ENCODE measurements at places on chromosomes 2 and 18.

- DNase-seq = no peak
These were observed 15.2 kb upstream of the MAP4K4 start for GRCh38 chr2:101682311-101682710.

GRCh38 chr2:65227020-65227455, 593 bp upstream of the ACTR2 start:
- no peak for DNase-seq

GRCh38 chr18:29711932-29712331, 1330.6 kb downstream of the DSC3 start:
- DNase-seq = no peak

- DNase-seq = no peak
These were observed 435.4 kb downstream of the BCL11A start for GRCh38 chr2:60118061-60118460.

DNA sequence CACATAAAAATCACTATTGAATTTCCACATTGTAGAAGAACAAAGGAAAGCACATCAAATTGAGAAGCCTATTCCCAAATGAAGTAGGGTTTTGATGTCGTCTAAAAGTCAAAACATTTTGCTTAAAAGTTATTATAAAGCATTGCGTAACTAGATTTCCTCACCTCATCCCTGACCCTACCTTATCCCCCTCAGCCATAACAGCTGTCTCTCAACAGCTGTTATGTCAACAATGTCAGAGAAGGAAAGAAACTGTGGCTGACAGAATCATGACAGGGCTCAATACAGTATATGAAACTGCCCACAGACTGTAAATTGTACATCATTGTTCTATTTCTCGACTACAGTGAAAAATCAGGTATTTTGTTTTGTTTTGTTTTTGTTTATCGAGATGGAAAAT, 63.0 kb upstream of the ACVR1C start:
- no peak for DNase-seq

- DNase-seq = no peak
These were observed 346.1 kb upstream of the PLGLB2 start for GRCh38 chr2:87401726-87402345.

DNA sequence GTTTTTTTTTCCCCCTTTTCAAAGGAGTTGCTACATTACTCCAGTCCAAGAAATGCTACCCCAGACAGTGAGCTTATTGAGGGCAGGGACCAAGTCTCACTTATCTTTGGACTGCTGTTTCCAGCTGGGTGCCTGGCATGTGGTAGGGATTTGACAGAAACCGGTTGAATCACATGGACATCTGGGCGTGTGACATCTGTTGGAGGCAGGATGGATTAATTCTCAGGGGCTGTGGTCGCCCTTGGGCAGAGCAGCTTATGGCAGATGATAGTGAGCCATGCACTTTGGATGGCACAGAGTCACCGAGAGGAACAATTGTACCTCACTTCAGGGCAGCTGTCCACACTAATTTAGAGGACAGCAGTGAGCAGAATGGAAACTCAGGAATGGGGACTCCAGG, 254.6 kb upstream of the ID2 start:
- no peak for DNase-seq

DNA sequence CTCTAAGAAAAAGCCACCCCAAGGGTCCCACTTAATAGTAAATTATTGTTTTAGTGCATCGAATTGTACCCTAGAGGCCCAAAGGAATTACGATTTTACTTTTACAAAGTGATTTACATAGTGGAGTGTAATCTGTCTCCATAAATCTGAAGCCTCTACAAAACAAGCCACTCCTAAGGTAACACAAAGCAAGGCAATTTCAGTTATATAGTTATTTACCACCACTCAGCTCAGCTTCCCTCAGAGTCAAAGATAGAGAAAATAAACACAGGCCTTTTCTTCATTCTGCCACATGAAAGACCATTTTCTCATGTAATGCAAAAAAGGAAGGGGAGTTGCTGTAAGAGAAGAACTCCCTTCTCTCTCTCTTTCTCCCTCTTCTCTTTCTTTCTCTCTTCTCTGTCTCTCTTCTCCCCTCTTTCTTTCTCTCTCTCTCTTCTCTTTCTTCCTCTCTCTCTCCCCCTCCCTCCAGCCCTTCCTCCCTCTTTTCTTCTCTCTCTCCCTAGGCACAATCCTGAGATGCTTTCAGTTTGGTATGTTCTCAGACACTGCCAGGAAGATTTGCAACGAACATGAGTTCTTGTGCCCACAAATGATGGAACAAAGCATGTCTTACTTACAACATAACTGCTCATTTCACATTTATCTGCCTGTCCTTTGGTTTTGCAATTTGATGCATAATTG, 264.5 kb downstream of the BCL2 start:
- no peak for DNase-seq

DNA sequence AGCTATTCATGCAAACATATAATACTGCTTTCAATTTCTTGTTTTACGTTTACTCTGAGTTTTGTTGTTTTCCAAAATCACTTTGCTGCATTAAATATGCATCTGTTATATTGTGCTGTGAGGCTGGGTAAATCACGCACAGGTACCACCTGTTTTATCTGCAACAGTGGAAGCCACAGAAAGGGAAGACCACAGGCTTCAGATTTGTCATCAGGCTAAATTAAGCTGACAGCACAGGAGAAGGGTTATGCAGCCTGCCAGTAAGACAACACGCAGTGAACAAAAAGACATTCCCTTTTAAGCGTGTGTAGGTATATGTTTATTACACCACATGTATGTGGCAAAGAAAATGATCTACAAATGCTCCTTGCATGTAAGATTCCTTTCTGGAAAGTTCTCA, 38.2 kb downstream of the ZNF516 start:
- no peak for DNase-seq

GRCh38 chr2:3911882-3912455, 208.6 kb downstream of the DCDC2C start:
- DNase-seq = no peak

DNA sequence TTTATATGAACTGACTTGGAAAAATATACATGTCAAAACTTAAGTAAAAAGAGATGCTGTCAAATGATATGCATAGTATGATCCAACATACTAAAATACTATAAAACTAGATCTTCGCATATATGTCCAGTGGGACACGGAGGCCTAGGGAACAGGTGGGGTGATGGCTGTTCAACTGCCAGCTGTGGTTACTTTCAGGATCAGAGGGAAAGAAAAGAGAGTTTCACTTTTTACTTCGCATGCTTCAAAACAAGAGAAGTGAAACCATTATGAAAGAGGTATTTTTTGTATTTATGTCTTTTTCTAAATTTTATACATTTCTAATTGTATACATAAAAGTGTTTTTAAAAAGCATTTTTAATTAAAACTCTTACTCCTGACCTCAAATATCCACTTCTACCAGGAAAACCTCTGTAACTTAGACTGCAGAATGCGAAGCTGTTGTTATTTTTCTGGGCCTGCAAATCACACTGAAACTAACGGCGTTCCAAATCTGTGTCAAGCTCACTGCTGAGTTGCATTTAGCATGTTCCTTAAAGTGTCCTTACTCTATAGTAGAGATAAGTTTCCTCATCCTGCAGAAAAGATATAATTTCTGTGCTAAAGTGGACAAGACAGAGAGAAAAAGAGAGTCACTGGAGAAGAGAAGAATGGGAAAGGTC, 97.8 kb upstream of the SLC35G4 start:
- no peak for DNase-seq

GRCh38 chr2:23505984-23506380, 121.0 kb downstream of the KLHL29 start:
- no peak for DNase-seq

DNA sequence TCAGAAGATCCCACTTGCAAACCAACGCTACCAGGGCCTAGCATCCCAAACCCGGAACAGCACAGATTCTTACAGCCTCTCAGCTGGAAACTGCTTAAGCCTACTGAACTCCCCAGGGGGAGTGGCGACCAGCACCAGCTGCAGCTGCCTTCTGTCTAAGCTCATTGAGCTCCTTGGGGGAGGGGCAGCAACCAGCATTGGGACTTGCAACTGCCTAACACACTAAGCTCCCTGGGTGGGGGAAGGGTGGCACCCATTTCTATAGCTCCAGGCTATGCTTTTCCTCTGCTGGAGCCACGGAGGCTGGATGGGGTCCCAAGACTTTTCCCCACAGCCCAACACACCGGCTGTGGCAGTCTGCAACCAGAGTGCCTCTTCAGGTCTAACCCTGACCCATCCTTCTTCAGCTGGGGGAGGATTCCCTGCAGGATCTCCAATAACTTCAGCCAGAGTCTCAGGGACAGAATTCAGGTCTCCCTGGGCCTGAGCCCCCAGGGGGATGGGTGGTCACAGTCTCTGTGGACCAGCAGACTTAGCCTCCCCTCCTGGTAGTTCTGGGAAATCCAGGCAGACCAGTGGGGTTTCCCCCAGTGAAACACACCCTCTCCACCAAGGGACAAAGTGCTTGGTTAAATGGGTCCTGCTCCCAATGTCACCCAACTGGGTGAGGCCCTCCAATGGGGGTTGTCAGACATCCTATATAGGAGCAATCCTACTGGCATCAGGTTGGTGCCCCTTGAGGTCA, 45.9 kb upstream of the ITGA4 start:
- no peak for DNase-seq

DNA sequence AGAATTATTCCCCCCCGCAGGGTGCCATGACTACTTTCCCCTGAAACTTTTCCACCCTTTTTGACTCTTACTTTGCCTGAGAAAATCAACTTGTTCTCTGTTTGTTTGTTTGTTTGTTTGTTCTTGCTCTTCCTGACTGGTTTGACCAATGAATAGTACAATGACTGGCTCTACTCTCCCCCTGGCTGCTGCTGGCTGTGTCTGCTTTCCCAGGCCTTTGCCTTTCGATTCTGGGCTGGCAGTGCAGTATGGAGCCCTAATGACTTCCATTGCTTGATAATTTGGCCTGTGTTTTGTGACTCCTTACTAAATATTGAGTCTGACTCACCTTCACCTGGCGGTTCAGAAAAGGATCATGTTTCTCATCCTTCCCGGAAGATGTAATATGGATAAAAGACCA, 241.1 kb downstream of the TMEM182 start:
- DNase-seq = no peak

DNA sequence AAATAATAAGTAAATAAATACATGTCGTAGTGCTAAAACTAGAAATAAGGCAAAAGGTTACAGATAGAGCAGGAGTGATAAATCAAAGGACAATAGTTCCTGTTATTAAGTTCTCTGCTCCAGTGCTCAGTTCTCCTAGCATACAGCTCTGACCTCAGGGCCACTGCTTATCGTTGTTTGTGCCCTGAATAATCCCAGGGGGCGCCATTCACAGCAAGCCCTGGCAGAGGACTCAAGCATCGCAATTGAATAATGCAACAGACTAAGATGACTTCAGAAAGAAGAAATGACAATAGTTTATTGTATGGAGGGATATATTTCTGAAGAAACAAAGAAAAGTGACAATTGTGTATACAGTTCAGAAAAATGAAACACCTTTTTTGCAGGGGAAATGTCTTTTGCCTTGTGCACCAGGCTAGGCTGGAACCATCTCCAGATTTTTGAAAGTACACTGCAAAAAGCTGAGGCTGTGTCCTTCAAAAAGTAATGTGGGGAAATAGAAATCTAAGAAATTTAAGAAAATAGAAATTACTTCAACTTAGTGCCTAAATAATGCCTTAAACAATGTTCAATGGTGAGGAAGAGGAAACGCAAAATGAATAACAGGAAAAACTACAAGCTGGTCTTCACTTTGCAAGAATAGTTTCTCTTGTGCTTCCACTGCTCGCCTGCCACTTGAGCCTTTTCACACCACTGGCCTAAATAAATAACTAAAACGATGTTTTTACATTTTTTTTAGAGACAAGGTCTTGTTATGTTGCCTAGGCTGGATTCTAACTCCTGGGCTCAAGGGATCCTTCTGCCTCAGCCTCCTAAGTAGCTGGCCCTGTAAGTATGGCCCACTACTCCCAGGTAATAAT, 19.0 kb upstream of the CCNYL1 start:
- peak; percentile 38 for DNase-seq

DNA sequence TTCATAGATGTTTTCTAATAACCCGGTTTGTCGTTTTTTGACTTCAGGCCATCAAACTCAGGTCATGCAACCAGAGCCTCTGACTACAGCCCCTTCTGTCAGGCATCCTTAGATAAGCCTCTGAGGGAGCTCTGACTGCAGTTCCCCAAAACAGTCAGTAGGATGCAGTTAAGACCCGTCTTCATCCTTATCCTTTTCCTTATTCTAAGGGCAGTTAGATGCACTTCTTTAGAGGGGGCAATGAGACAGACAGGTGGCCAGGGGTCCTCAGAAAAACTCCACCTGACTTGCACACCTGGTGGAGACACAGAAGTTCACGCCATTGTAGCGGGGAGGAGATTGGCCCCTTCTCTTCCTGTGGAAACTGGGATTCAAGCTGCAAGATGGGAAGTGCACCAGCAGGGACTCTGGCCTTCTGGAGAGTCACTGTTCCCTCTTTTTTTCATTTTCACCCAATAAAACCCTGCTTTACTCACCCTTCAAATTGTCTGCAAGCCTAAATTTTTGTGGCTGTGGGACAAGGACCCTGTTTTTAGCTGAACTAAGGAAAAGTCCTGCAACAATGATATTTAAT, 104.8 kb upstream of the TFPI start:
- peak; percentile 14 for DNase-seq

DNA sequence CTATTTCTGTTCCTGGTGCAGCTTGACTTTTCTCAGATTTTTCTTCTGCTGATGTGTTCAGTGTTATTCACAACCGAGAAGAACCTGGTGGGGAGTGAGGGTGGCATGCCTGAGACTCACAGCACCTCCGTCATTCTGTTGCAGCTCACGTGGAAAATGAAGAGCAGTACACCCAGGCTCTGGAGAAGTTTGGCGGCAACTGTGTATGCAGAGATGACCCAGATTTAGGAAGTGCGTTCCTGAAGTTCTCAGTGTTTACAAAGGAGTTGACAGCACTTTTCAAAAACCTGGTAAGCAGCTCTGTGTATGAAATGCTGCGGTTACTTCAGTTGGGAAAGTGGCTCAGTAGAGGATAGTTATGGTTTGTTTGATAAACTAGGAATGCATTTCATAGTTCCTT, 90.5 kb downstream of the ASAP2 start:
- no peak for DNase-seq

- DNase-seq = no peak
These were observed 6.3 kb upstream of the RALBP1 start for GRCh38 chr18:9468998-9469397.

DNA sequence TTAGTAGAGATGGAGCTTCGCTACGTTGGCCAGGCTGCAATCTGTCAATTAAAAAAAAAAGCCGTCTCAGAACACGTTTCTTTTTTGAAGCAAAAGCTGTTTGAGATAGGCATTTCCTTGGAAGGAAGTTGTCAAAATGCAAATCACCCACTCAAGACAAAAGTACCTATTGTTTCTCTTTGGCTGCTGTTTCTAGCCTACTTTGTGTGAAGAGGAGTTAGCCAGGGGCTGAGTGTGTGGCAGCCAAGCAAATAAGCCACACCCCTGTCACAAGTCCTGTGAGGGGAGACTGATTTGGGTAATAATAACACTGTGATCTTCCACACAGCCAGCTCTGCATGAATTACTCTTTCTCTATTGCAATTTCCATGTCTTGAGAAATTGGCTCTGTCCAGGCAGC, 47.4 kb upstream of the CDCA7 start:
- DNase-seq = no peak

GRCh38 chr2:196587056-196587455, 52.5 kb upstream of the CCDC150 start:
- DNase-seq = no peak

GRCh38 chr2:70527447-70528080, 26.1 kb downstream of the TGFA start:
- DNase-seq = no peak
